Mesothelial cell of epicardium (in vitro differentiated cells): ENCODE measurements at places on chromosomes 13 and 19.

GRCh38 chr19:49851456-49852259 lies 699 bp downstream of the PTOV1 start:
- no peak for DNase-seq

GRCh38 chr13:111247552-111247951 lies 72.9 kb upstream of the TEX29 start:
- DNase-seq: no peak

GRCh38 chr13:51020600-51020999 lies 90.5 kb downstream of the C13orf42 start:
- DNase-seq: no peak

DNA sequence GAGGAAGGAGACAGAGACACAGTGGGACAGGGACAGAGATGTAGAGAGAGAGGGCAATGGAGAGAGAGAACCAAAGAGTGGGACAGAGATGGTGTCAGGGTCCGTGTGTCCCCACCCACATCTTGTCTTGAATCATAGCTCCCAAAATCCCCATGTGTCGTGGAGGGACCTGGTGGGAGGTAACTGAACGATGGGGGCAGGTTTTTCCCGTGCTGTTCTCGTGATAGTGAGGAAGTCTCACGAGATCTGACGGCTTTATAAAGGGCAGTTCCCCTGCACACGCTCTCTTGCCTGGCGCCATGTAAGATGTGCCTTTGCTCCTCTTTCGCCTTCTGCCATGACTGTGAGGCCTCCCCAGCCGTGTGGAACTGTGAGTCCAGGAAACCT lies 7.5 kb upstream of the PLA2G4C start:
- DNase-seq: no peak

DNA sequence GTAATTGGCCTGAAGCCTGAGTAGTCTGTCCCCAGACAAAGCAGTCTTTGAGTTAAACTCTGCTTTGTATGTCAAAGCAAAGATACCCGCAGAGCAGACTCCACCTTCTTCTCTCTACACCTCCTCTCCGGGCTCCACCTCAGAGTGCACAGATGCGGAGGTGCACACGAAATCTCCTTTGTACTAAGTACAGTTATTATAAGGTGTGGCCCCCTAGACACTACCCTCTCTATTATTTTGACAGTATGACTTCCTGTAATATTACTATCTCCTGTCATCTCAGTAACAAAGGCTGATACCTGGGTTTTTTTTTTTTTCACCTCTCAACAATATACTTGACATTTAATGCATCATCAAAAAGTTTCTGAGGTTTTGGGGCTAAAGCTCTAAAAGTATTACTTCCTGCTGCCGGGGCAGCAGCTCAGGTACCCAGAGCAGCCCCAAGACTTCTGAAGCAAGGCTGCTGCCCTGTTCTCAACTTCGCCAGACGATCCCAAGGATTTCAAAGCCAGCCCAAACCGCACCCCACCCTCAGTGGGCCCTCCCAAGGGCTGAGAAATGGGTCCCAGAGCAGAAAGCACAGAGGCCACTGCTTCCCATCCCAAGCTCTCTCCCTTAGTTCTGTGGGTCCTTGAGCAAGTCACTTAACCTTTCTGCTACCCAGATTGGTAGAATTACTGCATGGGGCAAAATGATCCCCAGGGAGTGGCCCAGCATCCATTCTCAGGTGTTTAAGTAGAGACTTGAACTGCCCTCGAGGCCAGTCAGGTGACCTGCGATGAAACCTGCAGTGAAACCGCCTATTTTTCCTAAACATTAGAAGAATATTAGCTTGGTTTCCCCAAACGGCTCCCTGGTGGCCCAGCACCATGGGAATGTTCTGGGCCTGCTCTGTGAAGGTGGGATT lies 180.6 kb downstream of the FOXO1 start:
- no peak for DNase-seq

DNA sequence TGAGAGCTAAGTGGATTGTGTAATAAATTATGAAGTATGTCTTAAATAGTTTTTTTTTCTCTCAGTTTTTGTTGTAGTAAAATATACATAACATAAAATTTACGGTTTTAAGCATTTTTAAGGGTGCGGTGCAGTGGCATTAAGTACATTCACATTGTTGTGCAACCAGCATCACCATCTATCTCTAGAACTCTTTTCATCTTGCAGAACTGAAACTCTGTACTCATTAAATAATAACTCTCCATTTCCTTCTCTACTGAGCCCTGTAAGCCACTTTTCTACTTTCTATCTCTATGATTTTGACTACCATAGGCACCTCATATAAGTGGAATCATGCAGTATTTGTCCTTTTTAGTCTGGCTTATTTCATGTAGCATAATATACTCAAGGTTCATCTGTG lies 87.1 kb downstream of the GJA3 start:
- no peak for DNase-seq

- DNase-seq: no peak
Observed at GRCh38 chr19:46824890-46825730, 25.5 kb downstream of the AP2S1 start.

DNA sequence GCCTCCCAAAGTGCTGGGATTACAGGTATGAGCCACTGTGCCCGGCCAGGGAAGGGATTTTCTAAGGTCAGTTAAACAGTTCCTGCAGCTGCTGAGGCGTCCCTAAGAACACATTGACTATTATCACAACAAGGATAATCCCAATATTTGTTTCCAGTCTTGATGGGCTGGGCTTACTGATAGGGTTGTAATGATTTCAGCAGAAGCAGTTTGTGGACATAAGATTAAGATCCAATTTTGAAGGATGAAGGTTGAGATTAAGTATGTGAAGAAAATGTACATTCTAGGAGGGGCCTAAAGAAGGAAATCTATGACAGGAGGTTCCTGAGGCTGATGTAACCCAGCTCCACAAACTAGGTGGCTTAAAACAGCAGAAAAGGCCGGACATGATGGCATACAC lies 10.7 kb upstream of the CCDC124 start:
- DNase-seq: no peak

DNA sequence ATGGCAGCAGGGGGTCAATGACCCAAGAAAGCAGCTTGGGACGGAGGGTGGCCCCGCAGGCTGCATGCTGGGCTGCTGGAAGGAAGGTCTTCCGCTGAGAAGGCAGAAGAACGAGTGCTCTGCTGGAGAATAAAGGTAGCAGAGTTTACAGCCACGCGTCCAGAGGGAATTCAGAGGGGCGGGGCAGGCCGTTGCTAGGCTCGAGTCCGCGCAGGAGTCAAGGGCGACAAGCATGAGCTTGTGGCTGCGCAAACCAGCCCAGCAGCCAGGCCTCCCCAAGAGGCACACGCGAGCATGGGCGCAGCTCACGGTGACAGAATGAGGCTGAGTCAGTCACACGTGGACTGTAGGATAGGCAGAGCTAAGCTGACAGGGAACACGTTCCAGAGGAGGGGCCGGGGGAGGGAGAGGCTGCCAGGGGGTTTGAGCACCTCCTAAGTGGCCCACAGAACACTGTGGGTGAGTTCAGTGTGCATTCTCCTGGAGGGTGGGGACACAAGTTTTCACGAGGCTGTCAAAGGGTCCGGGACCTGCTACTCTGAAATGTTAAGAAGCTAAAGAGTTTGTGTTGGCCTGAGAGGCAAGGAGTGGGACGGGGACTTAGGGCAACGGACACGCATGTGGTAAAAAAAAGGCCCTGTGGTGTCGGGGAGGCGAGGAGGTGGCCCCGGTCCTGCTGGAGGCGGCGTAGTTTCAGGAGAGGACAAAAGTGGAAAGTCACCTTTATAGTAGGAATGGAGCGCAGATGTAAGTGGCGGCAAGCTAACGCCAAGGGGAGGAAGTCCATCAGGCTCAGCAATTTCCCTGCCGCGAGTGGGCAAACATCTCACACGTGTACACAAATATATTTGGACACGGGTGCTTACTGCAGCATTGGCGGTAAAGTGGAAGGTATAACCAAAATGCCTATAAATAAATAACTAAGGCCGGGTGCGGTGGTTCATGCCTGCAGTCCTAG lies 17.7 kb downstream of the RFX2 start:
- peak; percentile 64 for DNase-seq

- no peak for DNase-seq
Observed at GRCh38 chr13:20831254-20831653, 57.5 kb upstream of the EEF1AKMT1 start.

GRCh38 chr13:33757713-33758112 lies 60.2 kb upstream of the RFC3 start:
- no peak for DNase-seq

DNA sequence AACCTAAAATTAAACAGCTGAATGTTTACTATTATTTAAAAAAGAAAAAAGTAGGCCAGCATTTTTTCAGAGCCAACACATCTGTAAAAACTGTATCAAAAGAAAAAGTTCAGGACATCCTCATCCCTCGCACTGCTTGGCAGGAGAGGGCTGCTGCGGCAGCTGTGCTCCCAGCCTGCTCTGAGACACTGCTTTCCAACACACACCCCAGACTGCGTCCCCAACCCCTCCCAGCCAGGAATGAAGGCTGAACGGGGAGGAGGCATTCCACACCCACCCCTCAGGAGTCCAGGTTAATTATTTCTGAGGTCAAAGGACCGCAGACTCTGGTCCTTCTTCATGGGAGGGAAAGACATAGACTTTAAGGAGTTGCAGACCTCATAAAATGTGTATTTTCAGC lies 43.1 kb downstream of the COL4A1 start:
- no peak for DNase-seq

DNA sequence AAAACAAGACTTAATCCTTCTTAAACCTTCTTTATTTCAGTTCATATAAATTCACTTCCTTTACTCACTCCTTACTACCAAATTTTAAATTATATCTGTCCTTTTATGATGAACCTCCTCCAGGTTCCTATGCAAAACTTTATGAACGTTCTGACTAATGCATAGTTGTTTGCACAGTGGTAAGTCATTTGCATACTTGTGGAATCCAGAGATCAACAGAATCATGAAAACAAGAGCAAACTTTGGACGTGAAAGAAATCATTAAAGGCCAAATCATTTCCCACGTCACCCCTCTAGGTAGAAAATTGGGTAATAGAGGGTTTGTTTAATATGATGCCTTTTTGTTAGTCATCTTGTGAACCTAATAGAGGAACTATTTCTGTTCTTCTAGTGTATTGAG lies 32.3 kb upstream of the MYCBP2 start:
- no peak for DNase-seq

GRCh38 chr19:44706506-44707236 lies 7.7 kb downstream of the CEACAM16 start:
- no peak for DNase-seq

DNA sequence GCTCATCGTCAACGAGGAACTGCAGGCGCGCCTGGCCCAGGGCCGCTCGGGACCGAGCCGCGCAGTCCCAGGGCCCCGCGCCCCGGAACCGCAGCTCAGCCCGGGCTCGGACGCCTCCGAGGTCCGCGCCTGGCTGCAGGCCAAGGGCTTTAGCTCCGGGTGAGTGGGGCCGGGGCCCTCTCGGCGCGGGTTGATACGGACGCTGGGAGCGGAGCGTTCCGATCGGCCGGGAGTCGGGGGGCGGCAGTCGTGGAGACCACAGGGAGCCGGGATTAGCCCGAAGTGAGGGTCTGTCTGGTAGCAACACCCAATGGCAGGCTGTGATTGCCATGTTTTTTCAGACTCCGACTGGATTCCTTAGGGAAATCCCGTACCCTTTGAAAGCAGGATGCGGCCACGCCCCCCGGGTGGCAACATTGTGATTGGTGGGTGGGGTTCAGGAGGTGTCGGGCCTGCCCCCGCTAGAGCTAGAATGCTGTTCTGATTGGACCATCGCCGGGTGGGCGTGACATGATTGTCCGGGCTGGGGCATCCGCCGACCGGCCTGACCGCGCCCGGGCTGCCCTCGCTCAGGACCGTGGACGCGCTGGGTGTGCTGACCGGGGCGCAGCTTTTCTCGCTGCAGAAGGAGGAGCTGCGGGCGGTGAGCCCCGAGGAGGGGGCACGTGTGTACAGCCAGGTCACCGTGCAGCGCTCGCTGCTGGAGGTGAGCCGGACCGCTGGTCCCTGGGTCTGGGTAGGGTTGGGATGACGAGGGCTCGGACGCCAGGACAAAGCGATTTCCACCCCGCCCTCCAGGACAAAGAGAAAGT lies 11.3 kb downstream of the EPS8L1 start:
- peak; percentile 83 for DNase-seq

DNA sequence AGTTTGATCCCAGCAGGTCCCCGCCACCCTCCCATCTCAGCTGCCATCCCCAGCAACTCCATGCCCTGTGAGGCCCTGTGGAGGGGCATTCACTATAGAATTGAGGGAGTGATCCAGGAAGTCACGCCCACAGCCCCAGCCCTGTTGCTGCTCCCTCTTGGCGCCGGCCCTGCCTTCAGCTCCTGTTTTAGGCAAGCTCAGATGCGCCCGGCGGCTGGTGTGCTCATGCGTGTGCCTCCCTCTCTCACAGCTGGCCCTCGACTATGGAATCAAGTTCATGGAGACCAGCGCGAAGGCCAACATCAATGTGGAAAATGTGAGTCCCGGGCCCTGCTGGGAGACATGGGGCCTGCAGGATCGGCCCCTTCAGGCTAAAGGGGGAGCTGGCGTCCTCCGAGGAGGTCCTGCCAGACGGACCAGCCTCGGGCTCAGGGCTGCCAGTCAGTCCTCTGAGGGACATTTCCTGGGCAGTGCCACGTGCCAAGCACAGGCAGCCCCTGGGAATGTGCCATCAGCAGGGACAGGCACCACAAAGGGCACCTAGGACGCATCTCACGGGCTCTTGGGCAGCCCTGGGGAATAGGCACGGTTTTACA lies 15.6 kb upstream of the HSH2D start:
- no peak for DNase-seq

GRCh38 chr19:28027116-28027515 lies 1185.8 kb downstream of the UQCRFS1 start:
- DNase-seq: no peak

DNA sequence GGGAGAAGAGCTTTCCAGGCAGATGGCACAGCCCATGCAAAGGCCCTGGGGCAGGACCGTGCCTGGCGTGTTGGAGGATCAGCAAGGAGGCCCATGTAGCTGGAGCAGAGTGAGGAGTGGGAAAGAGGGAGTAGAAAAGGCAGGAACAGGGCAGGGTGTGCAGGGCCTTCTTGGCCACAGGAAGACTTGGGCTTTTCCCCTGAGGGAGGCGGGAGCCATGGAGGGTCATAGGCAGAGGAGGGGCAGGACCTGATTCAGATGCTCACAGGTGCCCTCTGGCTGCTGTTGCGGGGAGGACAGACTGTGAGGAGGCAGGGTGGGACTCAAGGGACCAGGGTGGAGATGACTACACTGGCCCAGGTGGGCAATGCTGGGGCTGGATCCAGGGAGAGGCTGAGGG lies 13.8 kb upstream of the PTPRS start:
- DNase-seq: no peak

DNA sequence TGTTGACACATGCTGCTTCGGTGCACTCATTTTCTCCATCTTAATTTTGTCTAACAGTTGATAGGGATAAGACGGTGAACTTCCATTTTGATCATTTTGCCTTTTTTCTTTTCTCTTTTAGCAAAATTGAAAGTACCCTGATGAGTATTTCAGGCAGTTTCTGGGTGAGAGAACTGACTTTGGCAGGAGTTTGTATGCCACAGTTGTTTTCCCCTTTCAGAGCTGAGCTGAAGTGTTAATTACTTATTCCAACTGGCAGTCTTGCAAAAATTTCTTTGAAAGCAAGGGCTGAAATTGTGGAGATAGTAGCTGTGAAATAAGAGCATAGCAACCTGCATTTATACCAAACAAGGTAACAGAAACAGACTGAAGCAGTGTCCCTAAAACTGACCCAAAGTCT lies 180.2 kb downstream of the SLITRK5 start:
- DNase-seq: no peak
